ENCODE measurements at places on chromosomes 13 and 19.

DNA sequence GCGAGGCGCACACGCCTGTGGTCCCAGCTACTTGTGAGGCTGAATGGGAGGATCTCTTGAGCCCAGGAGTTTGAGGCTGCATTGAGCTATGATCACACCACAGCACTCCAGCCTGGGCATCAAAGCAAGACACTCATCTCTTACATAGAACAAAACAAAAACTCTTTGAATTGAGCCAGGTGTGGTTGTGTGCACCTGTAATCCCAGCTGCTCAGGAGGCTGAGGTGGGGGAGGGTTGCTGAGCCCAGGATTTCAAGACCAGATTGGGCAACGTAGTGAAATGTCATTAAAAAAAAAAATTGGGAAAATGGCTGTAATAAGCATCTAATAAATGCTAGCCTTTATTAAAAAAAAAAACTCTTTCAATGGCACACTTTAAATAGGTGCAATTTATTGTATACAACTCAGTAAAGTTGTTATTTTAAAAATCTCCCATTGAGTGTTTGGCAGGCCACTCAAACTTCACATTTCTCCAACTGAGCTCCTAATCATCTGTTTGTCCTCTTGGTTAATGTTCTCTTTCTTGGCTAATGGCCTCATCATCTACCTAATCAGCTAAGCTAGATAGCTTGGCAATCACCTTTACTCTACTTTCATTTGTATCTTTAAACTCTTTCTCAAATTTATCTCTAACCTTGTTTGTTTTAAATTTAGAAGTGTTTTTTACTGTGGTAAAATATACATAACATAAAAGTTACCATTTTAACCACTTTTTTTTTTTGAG is 28.1 kb upstream of the HMGB1 start:
- no peak for DNase-seq

DNA sequence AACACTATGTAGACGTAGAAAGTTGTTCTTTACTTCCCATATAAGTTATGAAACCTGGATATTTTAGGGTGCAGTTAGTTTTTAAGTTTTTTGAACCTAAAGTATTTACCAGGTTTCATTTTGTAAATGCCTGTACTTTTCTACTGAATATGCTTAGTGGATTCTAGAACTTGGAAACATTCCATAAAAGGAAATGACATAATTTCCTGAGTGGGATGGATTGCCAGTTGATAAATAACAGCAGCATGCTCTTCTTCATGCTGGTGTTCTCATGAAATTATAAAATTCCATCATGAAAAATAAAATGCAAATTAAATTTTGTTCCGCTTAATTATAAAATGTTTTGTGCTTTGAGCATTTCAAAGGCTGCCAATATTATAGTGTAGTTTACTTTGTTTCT is 362.2 kb upstream of the PCDH20 start:
- no peak for DNase-seq

GRCh38 chr13:31925079-31925478 is 106.5 kb upstream of the FRY start:
- DNase-seq, result no peak

GRCh38 chr13:42040730-42041010 is 7.8 kb upstream of the DGKH start:
- no peak for DNase-seq

DNA sequence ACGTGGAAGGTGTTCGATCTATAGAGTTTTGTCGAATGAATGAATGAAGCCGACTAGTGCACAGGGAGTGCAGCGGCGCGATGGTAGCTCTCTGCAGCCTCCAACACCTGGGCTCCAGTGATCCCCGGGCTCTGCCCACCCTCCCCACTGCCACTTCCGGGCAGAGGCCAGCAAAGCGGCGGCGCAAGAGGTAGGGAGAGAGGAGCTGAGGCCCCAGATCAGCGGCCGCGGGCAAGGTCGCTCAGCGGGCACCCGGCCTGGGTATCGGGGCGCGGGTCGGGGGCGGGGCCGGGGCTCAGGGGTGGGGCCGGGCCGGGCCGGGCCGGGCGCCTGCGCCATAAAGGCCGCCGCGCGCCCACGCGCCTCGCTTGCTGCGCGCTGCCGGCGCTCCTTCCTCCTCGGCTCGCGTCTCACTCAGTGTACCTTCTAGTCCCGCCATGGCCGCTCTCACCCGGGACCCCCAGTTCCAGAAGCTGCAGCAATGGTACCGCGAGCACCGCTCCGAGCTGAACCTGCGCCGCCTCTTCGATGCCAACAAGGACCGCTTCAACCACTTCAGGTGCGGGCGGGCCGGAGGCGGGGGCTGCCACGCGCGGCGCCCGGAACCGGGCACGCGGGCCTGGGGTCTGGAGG is at the start of gene GPI:
Gene GPI, plus strand, starts transcription at position 367 of the 633 bp plus-strand sequence. Its CDS starts 71 bp downstream, at position 438.
- DNase-seq, result peak; percentile 86

- DNase-seq, result no peak
These were observed 32.5 kb downstream of the ZC3H4 start for GRCh38 chr19:47081095-47081494.

- DNase-seq, result no peak
These were observed 855.4 kb upstream of the SLITRK1 start for GRCh38 chr13:84737661-84738060.

- no peak for DNase-seq
These were observed 357.7 kb downstream of the LMO7 start for GRCh38 chr13:75993823-75994222.

- no peak for DNase-seq
These were observed 213.4 kb downstream of the ENOX1 start for GRCh38 chr13:43573361-43573740.

- DNase-seq, result no peak
These were observed 14.6 kb downstream of the CEACAM3 start for GRCh38 chr19:41811036-41811435.

GRCh38 chr13:35475960-35476943 is at the start of gene MAB21L1:
TSS of gene MAB21L1 (minus strand) at chr13:35476689. CDS start at chr13:35476138, 551 bp downstream.
- DNase-seq, result peak; percentile 20

GRCh38 chr13:74575729-74576125 is 441.5 kb upstream of the KLF12 start:
- peak; percentile 72 for DNase-seq

DNA sequence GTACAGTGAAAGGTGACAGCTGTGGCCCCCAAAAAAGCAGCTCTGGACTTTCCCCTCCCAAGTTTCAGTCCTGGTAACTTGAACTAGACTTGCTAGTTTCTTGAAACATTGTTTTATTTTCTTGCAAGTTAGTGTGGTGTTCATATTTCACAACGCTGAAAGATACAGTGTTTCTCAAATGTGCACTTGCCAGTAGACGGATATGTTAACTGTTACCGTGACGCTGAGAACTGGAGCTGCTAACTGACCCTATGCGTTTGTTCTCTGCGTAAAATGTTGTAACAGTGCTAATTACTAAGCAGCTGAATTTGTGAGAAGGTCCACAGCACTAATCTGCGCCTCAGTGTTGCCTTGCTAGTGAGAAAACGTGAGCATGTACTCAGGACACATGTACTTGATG is 79.6 kb downstream of the GGACT start:
- no peak for DNase-seq

- no peak for DNase-seq
These were observed 320.3 kb downstream of the ATP8A2 start for GRCh38 chr13:25692099-25692498.

- peak; percentile 89 for DNase-seq
These were observed 2.2 kb upstream of the TSPAN16 start for GRCh38 chr19:11293433-11294389.

GRCh38 chr19:56145698-56146097 is 4.6 kb downstream of the ZNF444 start:
- no peak for DNase-seq

- DNase-seq, result peak; percentile 10
These were observed 1.2 kb upstream of the DCT start for GRCh38 chr13:94480672-94481145.

DNA sequence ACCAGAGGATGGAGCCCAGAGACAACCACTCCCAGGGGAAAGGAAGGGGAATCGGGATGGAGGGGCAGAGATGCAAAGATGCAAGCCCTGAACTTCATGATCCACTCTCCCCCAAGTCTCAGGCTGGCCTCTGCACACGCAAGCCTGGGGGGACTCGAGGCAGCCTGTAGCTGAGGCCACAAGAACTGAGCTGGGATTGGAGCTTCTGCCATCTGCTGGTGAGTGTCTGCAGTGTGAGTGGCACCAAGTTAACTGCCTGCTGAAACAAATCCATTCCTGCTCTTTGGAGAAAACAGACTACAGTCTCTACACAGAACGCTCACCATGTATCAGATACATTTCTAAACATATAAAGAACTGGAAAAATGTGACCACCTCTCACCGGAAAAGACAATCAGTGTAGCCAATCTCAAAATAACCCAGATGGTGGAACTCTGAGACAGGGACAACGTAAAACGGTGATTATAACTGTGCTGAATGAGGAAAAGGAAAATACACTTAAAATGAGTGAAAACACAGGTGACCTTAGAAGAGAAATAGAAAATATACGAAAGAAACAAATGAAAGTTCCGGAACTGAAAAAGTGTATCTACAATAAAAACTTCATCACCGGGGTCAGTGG is 62.1 kb downstream of the KLF2 start:
- peak; percentile 68 for DNase-seq

DNA sequence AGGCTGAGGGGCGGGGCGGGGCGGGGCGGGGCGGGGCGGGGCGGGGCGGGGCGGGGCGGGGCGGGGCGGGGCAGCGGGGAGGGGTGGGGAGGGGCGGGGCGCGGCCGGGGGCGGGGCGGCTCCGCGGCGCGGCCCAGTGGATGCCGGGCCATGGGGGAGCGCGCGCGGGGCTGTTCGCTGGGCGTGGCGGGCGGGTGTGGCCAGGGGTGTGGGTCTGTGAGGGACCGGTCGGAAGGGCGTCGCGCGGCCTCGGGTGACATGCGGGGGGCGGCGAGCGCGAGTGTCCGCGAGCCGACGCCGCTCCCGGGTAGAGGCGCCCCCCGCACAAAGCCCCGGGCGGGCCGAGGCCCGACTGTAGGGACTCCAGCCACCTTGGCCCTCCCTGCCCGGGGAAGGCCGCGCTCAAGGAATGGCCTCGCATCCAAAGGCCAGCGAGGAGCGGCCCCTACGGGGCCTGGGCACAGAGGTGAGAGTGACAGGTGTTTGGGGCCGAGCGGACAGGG is at the start of gene ZFP28:
Gene ZFP28, plus strand, starts transcription at position 188 of the 503 bp plus-strand sequence. Its CDS starts 71 bp downstream, at position 259.
- DNase-seq, result no peak

GRCh38 chr19:55620410-55621204 is 3.8 kb downstream of the ZNF784 start:
- peak; percentile 55 for DNase-seq

- DNase-seq, result no peak
These were observed 8.8 kb upstream of the METTL21C start for GRCh38 chr13:102703726-102704035.

GRCh38 chr13:100089465-100090032 is 656 bp downstream of the PCCA start:
- DNase-seq, result peak; percentile 8

GRCh38 chr19:47461876-47462275 is 9.8 kb downstream of the SLC8A2 start:
- DNase-seq, result no peak

DNA sequence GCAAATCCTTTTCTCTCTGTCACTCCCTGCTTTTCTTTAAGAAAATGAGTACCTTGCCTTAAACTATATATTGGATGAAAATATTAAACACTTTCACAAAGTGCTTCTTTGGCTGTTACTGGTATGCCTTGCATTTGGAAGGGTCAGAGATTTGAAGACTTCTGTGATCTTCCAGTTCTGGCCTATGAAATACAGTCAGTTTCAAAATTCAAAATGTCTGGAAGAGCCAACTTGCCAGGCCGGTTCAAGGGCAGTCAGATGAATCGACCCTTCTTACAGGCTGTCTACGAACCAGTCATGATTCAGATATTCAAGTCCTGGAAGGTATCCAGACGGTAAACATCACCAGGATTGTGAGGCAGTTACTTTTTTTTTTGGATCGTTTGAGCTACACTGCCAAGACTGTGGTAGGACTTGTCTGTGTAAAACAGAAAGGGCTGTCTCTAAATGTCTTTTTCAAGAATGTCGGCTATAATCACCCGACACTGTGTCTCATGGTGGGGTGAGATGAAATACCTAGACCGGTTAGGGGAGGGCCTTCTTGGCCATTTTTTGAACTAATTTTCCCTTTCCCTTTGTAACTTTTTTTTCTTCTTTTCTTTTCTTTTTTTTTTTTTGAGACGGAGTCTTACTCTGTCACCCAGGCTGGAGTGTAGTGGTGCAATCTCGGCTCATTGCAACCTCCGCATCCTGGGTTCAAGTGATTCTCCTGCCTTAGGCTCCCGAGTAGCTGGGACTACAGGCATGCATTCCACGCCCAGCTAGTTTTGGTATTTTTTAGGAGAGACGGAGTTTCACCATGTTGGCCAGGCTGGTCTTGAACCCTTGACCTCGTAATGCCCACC is 11.2 kb downstream of the ACTN4 start:
- no peak for DNase-seq

DNA sequence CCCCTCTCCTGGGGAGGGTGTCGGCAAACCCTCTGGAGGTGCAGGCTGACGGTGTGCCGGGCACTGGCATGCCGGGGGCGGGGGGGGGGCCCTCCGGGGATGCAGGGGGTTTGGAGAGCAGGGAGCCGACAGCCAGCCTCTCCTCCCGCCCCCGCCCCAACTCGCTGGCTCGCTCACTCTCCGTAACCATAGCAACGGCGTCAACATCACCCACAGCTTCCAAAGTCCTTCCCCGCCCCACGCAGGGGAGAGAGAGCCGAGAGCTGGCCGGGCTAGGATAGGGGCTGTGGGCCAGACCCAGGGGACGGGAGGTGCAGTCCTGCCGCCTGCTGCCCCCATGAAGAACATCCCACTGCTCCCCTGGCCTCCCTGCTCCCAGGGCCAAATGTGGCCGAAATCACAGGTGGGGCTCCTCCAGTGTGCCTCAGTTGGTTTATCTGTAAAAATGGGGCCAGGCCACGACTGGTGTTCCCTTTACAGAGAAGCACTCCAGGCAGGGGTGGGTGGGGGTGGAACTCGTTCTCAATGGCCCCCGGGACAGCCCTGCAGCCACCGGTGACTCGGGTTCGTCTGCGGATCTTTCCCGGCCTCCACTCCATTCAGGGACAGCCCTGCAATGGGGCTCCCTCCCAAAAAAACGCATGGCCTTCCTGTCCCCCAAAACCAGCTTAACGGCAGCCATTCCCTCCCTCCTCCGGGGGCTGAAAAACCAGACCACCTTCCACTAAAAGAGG is 3.2 kb downstream of the KLF16 start:
- DNase-seq, result peak; percentile 83

- DNase-seq, result peak; percentile 64
These were observed at the start of gene MISP3 for GRCh38 chr19:14072535-14073260. TSS of gene MISP3 (plus strand) at chr19:14072786. CDS start at chr19:14073310, 524 bp downstream.

- no peak for DNase-seq
These were observed 6.5 kb upstream of the ERVV-1 start for GRCh38 chr19:53007200-53007599.

GRCh38 chr19:45104658-45105349 is 11.8 kb downstream of the PPP1R37 start:
- DNase-seq, result peak; percentile 27

GRCh38 chr13:77492982-77493381 is 42.5 kb upstream of the SCEL start:
- DNase-seq, result peak; percentile 16

GRCh38 chr13:33249066-33249465 is 36.5 kb downstream of the STARD13 start:
- DNase-seq, result no peak

- DNase-seq, result no peak
These were observed 28.4 kb downstream of the CSNK1G2 start for GRCh38 chr19:1969176-1970002.

- DNase-seq, result no peak
These were observed 17.5 kb upstream of the ASPDH start for GRCh38 chr19:50531171-50531612.

Measured in activated CD4-positive, alpha-beta T cell treated with anti-CD3 and anti-CD28 coated beads for 36 hours (primary cell).